ENCODE measurements at places on chromosomes 7 and 10.

- no peak for DNase-seq
These were observed 9.0 kb downstream of the SORCS3 start for GRCh38 chr10:104650072-104650471.

DNA sequence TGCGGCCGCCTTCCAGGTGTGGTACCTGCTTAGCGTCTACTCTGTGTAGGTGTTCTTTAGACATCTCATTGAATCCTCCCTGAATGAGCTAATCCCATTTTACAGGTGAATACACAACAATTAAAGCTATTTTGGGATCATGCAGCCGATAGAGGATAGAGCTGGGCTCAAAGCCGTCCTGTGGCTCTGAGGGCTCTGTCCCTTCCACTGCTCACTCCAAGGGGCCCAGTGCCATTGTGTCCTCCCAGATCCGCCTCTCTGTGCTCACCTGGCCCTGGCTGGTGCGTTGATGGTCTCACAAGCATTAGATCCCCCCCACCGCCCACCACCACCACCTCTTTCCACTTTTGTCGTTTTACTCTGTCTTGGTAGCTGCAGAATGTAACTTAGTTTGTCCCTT is 13.1 kb downstream of the NPTX2 start:
- DNase-seq, result no peak

- DNase-seq, result no peak
These were observed 210.6 kb downstream of the ZNF365 start for GRCh38 chr10:62584731-62585130.

GRCh38 chr10:63013755-63014154 is 119.4 kb upstream of the NRBF2 start:
- no peak for DNase-seq

GRCh38 chr10:34814223-34814912 is 728 bp downstream of the PARD3 start:
- DNase-seq, result no peak

- no peak for DNase-seq
These were observed 43.2 kb downstream of the LAMB4 start for GRCh38 chr7:108086962-108087361.

DNA sequence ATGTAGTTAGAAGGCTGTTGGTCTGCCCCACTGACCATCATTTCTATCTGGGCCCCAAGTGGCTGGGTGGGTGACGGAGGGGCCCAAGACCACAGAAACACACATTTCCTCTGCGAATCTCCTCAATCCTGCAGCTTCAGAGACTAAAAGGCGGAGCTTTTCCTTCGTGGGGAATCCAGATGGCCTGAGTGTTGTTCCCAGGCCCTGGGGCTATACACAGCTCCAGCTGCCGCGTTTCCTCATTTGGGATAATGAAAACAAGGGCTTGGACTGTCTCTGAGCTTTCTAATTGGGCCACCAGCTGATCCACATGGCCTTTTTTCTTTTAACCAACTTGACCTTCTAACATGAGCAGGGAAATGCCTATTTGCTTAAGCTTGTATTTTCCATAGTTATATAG is 339.9 kb downstream of the CXCL12 start:
- DNase-seq, result no peak

DNA sequence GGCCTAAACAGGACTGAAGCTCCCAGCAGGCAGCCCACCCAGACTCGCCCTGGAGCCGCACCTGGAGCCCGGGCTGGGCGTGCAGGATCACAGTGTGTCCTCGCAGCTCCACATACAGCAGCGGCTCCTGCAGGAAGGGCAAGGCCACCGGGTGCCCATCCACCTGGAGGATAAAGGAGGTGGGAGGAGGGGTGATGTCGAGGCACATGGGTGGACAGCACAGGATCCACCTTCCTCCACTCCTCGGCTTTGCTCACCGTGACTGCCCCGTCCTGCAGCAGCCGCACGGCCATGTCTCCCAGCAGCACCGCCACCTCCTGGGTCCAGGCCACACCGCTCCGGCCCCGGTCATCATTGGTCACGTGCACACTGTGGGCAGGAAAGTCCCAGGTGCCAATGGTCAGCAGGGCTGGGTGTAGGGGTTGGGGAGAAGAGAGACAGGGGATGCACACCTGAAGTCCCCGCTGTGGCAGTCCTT is 16.8 kb downstream of the ATP6V1F start:
- no peak for DNase-seq

DNA sequence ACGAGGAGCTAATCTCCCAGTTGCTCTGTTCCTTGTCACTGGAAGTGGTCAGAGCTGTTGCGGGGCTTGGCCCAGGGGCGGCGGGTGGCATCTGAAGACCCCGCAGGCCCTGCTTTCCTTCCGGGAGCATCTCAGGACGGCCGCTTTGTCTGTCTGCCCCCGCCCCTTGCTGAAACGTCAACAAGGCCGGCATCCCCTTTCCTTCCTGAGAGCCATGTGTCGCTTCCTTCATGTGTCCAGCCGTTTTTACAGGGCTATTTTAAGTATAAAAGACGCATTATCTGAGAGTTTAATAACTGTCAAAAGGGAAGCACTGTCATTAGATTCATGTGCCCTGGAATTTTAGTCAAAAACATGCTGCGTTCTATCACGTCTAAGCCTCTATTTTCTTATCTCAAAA is 110.4 kb downstream of the CUX1 start:
- DNase-seq, result no peak

DNA sequence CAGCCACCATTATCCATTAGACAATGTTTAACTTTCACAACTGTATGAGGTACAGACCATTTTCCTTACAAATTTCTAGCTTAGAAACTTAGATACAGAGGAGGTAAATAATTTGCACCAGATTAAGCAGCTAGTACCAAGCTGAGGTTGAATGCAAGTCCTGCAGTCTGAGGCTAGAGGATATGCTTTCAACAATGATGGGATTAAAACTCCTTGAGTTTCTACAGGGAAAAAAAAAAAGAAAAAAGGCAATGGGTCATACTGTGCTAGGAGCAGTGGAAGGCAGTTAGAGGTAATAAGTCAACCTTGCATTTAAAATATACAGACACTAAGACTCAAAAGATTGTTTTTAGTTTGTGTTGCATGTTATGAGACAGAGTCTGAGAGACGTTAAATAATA is 86.5 kb downstream of the SEMA3A start:
- DNase-seq, result no peak

DNA sequence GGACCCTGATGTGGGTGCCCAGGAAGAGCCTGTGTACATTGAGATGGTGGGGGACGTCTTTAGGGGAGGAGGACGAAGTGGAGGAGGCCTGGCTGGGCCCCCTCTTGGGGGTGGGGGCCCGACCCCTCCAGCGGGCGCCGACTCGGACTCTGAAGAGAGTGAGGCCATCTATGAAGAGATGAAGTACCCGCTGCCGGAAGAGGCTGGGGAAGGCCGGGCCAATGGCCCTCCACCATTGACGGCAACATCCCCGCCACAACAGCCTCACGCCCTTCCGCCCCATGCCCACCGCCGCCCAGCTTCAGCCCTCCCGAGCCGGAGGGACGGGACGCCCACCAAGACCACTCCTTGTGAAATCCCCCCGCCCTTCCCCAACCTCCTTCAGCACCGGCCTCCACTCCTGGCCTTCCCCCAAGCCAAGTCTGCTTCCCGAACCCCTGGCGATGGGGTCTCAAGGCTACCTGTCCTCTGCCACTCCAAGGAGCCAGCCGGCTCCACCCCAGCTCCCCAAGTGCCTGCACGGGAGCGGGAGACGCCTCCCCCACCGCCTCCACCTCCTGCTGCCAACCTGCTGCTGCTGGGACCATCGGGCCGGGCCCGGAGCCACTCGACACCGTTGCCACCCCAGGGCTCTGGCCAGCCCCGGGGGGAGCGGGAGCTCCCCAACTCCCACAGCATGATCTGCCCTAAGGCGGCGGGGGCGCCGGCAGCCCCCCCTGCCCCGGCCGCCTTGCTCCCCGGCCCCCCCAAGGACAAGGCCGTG is 4.8 kb downstream of the NYAP1 start:
- DNase-seq, result no peak

- DNase-seq, result no peak
These were observed 173.5 kb downstream of the CUX1 start for GRCh38 chr7:101990811-101991418.

DNA sequence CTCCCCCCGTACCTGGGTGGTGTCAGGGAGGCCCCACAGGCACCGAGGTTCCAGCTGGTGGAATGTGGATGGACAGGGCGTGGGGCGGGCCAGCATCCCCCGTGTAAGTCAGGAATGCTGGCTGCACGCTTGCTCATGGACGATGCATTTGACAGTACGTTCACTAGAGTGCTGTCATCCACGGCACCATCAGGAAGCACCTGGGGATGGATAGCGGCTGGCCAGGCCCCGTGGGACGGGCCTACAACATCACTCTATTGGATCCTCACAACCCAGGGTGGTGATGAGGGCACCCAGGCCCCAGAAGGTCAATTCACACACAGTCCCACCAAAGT is 63.6 kb downstream of the INSIG1 start:
- no peak for DNase-seq

GRCh38 chr10:69819716-69820506 is 18.2 kb downstream of the COL13A1 start:
- DNase-seq, result no peak

- DNase-seq, result no peak
These were observed 496.9 kb upstream of the CELF2 start for GRCh38 chr10:10520491-10521385.
